ENCODE measurements at places on chromosomes 3 and 15.
A peak's percentile ranks its signal among the peaks of the same experiment; 100 is the strongest.

- no peak for DNase-seq
Observed at GRCh38 chr15:100033140-100033857, 300.1 kb upstream of the LYSMD4 start.

DNA sequence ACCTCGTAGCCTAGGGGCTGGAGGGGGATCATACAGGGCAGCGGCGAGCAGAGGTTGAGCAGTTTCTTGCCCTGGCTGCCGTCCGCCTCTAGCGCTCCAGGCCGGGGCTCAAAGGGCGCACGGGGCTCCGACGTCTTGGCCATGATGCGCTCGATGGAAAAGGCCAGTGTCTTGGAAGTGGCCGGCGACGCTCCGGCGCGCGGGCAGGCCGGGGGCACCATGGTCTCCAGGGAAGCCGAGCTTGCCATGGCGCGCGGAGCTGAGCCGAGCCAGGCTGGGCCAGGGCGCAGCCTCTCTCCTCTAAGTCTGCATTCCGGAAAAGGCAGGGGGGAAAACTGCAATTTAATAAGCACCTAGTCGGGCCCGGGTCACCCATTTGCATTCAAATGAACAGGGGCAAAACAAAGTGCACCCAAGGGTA lies 719 bp downstream of the FEZF2 start:
- no peak for DNase-seq

GRCh38 chr3:132418916-132419315 lies 1.6 kb downstream of the DNAJC13 start:
- no peak for DNase-seq

DNA sequence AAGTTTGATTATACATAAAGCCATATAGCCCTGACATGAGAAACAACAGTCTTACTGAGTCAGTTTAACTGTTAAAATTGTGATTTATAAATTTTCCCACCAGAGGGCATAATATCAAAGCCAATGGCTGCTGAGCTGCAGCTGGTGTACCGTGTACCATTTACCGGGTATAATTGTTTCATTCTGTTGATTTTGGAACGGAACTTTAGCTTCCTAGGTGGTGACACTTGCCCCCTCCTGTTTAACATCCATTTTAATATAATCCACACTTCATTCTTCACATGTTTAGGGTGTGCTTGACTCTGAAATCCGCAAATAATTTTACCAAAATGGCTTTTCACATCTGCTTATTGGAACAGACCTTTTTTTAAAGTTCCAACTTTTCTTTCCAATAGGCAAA lies 72.8 kb downstream of the SLC9A9 start:
- no peak for DNase-seq

DNA sequence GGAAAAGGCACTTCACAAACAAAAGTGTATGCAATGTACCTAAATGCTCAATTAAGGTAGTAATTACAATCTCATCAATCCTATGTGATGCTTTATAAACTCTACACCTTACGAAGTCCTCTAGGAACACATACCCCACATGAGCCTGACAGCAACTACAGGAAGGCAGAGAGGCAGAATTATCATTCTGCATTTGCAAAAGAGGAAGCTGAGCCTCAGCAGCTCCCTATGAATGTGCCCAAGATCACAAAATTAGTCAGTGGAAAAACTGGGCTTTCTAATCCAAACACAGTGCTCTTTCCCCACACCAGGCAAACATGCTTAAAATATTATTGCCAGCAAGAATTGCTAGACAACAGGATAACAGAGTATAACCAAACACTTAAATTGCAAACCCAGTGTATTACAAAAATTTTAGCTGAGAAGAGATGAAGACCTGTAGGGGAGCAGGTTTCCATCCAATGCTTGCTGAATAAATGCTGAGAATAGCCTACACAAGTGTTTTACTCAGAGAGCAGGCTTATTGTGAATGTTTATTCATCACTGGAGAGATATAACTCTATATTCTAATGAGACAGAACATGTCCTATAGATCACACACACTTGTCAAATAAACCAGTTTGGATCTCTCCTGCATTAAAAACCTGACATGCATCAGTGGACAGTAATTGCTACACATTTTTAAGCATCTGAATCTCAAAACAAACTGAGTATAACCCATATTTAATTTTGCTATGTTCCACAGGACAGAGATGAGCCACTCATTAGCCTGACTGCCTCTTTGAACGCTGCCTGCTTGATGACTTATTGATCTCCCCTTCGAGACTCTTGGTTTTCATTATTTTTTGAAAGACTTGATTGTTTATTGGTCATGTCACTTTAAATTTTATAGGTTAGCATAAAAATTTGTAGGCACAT lies 62.2 kb downstream of the PLCH1 start:
- DNase-seq = no peak

DNA sequence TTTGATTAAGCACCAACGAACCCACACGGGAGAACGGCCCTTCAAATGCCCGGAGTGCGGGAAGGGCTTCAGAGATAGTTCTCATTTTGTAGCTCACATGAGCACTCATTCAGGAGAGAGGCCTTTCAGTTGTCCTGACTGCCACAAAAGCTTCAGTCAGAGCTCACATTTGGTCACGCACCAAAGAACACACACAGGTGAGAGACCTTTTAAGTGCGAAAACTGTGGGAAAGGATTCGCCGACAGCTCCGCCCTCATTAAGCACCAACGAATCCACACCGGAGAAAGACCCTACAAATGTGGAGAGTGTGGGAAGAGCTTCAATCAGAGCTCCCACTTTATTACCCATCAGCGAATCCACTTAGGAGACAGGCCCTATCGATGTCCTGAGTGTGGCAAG lies 8.7 kb downstream of the ZNF774 start:
- no peak for DNase-seq

DNA sequence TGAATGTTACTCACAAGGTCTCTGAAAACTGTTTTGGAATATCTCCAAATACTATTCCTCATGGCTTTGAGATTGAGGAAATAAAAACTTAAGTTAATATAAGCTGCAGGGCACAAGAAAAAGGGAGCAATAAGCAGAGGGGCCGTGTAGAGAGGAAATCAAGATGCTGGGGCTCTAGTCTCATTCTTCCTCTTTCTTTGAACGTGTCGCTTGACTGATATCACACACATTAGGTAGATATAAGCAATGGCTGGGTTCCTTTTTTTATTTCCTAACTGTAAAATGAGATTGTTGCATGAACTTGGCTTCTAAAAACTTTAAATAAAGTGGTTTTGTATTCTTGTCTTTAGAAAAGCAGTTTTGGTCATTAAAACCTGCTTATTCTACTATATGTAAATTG lies 326.7 kb upstream of the ROPN1 start:
- DNase-seq = no peak

DNA sequence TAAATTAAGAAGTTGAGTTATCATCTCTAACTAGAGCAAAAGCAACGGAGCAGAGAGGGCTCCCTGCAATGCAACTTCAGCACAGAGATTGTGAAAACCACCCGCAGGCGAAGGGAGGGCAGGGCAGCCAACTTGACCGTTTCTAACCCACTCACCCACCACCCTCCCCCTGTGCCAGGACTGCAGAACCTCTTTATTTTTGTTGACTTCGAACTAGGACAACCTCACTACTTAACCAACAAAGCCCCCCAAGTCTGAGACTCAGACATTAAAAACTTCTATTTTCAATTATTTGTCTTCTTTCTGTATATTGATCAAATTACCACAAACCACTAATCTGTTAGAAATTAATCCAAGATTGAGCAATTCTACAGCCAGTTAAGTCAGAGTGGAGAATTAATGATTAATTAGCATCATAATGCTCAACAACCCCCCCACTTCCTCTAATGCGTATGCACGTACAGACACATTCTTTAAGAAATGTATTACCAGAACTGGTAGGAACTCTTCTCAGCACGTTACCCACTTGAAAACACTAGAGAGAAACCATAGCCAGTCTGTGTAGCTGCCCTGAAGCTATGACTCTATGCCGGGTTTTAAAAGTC lies 2.0 kb downstream of the MGLL start:
- no peak for DNase-seq

DNA sequence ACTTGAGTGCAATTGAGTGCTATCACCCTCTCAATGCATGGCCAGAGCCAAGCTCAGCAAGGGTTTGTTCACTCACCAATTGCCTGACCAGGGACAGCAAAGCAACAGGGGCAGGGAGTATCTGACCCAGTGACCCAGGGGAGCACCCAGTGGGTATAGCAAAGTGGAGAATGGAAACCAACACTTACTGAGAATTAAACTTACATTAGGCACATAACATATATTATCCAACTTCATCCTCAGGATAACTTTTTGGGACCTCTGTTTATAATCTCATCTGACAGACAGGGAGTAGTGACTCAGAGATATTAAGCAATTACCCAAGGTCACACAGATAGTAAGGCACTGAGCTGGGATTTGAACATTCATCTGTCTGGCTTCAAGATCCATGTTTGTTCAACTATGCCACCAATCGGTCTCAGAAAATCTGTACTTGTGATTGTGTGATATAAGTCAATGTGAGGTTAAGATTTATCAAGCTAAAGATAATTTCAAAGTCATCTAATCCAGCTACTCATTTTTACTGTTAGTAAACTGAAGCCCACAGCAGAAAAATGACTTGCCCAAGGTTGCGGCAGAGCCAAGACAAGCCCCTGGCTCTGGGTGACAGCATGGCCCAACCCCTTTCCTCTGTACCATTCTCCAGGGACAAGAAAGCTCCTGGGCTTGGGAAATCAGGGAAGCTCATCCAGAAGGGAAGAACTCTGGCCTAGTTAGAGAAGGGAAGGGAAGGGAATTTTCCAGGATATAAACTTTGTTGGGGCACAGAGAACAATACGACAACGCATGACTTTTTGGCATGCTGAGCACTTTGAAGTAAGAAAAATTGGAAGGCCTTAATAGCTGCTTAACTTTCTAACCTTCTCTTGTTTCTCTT lies 138.0 kb upstream of the SMAD3 start:
- DNase-seq = no peak

DNA sequence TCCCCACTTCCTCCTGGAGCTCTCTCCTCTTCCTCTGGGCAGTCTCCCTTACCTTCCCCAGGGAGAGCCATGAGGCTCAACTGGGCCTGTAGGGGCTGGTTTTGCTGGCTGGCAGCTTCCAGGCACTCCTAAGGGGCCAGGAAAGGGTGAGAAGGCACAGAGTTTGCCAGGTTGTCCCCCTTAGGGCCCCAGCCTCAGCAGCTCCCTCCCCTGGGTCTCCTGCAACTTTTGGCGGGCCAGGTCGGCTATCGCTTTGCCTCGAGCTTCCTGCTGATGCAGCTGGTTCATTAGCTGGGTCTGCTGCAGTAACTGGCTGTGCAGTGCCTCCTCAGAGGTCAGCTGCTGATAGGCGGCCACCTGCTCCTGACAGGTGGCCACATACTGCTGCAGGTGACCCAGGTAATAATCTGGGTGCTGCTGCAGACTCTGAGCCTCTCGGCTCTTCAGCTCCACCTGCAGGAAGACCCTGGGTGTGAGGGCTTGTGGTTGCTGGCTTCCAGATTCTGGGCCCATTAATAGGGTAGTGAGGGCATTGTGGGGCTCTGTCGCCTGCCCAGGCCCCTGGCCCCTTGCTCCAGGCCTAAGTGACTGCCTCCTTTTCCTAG lies 29.7 kb upstream of the OR4F6 start:
- DNase-seq = no peak

DNA sequence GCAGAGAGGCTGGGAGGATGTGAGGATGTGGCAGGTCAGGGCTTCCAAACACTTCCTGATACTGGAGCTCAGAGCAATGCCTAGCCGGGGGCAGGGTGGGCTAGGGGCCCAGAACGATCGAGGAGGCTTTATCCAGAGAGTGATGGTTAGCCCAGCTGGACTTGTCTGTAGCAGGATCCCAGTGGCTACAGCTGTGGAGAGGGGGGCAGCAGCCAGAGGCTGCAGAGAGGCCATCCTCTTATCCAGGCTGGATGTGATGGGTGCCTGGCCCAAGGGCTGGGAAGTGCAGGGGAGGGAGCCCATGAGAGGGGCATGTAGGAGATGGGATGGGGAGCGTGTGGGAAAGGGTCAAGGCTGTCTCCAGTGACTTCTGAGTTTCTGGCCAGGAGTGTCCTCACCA lies 4.6 kb downstream of the PARP3 start:
- no peak for DNase-seq

DNA sequence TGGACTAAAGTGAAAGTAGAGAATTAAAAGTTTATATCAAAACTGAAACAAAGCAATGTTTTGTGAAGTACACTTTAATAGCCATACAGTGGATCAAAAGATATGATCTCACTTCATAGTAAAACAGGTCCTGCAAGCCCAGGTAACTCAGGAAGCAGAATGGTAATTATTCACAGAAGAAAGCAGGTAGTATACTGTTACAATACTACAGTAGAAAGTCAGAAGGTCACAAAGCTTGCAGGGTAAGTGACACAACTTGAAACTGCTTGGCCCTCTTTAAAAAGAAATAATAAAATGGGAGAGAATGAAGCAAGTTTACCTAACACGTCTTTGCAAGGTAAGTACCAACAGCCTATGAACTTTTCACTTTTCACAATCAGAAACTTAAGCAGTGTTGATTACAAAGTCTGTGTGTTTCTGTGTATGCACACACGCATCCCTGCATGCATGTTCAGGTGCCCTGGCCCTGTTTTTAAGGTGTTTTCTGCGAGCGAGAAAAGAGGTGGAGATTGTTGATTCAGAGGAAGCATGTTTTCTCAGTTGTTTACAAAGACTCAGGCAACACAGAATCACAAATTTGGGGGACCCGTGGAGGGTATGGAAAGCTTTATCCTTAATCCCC lies at the start of gene NAALADL2:
NAALADL2 (plus strand) TSS at position 221 of the 622 bp plus-strand sequence.
- peak; percentile 33 for DNase-seq

- DNase-seq = no peak
Observed at GRCh38 chr3:37257581-37257980, 83.2 kb upstream of the LRRFIP2 start.

DNA sequence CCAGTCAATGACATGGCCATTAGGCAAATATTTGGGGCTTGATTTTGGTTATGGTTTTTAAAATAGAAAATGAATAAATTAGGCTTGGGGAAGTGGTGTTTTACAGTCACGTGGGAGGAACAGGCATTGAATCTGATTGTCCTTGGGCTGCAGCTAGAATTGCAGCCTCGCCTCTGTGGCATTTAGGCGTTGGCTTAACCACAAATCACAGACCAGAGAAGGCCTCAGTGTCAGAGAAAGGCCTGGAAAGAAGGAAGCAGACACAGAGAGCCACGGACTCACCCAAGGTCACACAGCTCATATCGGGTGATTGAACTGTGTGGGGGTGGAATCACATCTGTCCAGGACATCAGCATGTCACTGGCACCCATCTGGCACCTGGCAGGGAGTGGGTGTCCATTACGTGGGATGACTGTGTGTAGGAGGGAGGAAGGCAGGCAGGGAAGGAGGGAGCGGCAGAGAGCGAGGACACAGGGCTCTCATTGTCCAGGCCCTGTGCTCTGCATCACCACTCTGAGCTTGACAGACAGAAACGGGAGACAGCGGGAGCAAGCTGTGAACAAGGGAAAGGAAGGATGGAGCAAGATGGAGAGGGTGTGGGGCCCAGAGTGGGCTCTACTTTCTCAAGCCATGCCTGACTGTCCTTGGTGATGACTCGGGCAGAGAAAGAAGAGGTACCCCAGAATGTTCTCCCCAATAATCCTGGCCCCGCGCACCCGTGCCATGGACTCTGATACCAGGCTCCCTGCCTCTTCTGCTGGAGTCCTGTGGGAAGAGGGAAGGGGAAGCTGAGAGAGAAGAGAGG lies 186.4 kb downstream of the FAM43A start:
- peak; percentile 78 for DNase-seq

DNA sequence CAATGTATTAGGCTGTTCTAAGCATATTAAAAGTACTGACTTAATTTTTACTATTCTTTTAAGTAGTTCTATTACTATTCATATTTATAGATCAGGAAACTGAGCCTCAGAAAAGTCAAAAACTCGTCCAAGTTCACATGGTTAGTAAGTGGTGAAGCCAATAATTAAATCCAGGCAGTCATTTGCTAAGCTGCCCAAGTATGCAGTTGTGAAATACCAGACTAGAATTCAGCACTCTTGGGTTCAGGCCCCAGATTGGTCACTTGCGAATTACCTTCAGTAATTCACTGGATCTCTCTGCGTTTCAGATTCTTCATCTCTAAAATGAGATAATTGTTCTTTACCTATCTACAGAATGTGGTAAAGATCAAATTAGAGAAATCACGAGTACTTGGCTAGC lies 161.9 kb upstream of the CADPS start:
- DNase-seq = no peak

Data from colonic mucosa (tissue), 4 donors.